ENCODE measurements at places on chromosomes 12 and 14.

DNA sequence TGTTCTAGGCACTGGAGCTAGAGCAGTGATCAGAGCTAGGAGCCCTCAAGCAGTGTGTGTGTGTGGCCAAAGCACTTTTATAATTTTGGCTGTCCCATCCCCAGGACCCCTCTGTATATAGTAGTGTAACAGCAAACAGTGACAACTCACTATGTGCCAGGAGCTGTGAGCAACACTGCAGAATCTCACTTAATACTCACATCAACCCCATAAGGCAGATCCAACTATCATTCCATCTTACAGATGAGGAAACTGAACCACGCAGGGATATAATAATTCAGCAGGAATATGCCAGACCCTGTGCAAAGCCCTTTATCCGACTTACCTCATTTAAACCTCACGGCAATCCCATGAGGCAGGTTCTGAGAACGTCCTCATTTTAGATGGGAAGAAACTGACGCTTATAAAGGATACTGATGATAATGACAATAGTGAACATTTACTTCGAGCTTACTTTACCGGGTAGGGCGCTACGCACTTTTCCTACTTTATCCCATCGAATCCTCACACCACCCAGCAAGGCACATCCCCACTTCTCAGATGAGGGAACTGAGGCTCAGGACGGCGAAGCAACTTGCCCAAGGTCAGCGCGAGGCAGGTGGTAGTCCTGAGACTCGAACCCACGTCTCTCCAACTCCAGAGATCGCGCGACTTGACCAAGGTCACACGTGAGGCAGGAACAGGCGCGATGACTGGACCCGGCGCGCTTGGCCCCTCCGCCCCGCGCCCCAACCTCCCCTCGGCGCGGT, 687 bp downstream of the RAB35 start:
- peak; percentile 78 for DNase-seq

DNA sequence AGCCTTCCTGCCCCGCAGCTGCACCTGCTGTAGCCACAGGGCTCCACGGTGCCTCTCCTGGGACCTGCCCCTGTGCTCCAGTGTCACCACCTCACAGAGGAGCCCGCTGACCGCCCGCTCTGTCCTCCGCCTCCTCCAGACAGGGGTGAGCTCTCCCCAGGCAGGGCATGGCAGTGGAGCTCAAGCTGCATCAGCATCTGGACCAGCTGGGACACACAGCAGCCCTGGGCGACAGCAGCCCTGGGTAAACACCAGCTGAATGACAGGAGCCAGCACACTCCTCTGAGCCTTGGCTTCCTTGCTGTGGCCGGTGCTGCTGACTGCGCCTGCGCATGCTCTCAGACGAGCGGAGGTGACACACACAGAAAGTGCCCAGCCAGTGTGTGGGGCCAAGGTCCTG, 22.0 kb downstream of the CHGA start:
- DNase-seq: no peak

GRCh38 chr12:271161-271560, 8.5 kb upstream of the SLC6A13 start:
- DNase-seq: no peak

DNA sequence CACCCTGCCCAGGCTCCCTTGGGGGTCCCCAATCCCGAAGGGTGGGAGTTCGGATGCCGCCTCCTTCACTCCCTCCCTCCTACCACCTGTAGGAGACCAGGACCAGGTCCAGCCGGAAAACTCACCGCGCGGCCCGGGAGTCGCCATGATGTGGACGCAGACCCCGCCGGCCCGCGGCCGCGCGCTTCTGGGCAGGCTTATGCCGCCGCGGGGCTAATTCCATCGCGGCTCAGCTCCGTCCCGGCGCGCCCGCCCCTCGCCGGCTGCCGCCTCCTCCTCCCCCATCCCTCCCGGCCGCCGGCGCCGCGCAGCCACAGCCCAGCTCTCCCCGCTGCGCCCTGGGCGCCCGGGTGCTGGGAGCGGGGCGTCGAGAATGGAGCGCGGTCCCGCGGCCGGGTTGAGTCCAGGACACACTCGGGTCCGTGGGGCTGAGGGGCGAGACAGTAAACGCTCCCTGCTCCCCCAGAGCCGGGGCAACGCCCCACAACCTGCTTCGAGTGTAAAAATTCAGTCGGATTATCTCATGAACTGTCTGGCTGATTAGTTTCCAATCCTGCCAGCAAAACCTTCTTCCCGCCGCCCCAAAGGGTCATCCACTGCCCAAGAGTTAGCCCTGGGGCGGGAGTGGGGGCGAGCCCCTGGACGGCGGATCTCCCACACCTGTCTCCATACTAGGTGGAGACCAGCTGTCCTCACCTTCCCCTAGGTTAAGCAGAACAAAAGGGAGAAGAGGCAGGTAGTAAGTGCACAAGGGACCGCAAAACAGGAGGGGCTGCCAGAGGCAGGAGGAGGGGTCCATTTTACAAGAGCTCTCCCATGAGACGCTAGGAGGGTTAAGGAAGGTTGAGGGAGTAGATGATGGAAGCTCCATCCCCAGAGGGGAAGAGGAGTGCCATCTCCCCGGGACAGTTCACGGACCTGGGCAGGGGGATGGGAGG, at the start of gene ANO2:
Gene ANO2 (minus strand): TSS at position 189 of the 938 bp plus-strand sequence. CDS start 42 bp downstream, at position 147.
- DNase-seq: no peak

DNA sequence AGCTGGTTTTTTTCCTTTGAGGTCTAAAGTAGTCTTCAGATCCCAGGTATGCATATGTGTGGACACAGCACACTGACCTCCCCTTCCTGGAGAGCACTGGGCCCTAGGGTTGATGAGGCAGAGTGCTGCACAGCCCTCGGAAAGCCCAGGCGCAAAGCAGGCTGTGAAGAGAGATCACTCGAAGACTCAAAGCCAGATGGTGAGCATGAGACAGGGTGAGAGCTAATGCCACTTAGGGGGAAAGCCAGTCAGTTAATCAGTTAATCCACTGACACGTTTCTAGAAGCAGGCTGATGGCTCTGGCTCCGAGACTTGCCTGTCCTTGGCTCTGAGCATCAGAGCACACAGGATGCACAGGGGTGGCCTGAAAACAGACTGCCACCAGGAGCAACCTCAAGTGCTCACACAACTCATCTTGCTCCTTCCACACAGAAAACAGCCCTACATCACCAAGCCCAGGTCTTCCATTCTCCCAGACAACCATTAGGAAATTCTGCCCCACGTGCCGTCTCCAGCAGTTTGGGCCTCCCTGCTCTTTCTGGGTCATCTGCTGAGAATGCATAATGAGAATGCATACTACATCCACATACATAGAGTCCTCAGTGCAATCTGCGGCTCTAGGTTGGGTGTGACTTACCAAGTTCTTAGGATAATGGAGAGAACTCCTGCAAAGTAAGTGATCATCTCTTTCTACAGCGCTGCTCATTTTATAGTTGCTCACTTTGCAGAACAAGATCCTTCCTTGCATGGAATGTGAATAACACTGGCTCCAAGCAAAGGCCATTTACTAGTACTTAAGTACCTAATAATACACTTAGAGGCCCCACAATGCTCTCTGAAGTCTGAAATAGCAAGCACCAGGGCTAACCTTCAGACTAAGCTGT, 12.0 kb downstream of the AQP6 start:
- no peak for DNase-seq

DNA sequence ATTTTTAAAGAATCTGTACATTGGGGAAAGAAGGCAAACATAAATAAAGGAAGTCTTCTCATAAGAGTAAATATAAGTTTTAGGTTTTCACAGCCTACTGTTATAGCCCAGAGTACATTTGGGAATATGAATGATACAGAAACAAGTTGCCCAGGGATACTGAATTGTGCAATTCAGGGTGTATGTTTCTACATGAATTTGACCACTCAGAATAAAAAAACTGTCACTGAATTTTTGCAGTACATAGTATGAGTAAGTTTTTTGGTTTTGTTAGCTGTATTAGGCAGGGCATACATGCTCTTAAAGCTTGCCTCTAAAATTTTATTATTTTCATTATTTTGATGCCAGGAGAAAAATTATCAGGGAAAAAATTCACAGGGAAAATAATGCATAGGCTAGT, 6.6 kb upstream of the PCNX4 start:
- no peak for DNase-seq

- no peak for DNase-seq
Observed at GRCh38 chr14:90695997-90696660, 120.1 kb downstream of the TTC7B start.

DNA sequence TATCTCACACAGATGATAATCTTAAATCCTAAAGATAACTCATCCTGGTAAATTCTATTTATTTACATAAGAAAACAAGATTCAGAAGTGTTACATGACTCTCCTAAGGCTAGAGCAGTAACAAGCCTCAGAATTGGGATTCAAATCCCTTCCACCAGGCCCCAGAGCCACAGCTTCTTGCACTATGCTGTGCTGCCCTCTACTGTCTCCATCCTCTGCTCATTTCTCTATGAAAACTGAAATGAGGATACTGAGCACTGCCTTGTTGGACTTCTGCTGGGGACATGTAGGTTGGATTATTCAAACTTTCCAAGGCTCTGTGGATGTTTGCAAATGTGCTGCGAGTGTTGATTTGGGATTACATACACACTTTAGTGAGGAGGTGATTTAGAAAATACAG, 23.5 kb upstream of the C12orf50 start:
- peak; percentile 59 for DNase-seq

GRCh38 chr12:81080431-81080983, 2.6 kb downstream of the ACSS3 start:
- no peak for DNase-seq

- DNase-seq: peak; percentile 95
Observed at GRCh38 chr14:70237710-70238109, 49.0 kb upstream of the SLC8A3 start.

- DNase-seq: peak; percentile 63
Observed at GRCh38 chr12:55060470-55060869, 40.7 kb downstream of the NEUROD4 start.

GRCh38 chr12:79371226-79371625, 319.5 kb downstream of the PAWR start:
- DNase-seq: no peak

DNA sequence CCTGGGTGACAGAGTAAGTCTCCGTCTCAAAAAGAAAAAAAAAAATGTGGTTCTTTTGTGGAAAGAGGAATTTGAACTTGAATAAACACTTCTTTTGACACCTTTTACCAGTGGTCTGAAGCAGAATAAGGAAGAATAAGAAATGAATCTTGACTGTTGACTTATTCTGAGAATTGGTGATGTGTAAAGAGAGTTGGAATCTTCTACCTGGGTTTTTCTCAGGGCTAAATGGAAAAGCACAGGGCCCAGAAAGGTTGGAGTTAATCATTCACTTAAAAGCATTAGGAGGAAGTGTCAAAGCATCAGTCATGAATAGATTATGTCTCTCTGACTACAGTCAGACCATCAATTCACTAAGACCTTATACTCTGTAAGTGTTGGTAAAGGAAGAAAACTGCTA, 13.9 kb downstream of the PNMA1 start:
- no peak for DNase-seq

- no peak for DNase-seq
Observed at GRCh38 chr12:62516927-62517326, 50.3 kb downstream of the MON2 start.

GRCh38 chr14:51283402-51284085, 43.5 kb downstream of the TMX1 start:
- peak; percentile 29 for DNase-seq

DNA sequence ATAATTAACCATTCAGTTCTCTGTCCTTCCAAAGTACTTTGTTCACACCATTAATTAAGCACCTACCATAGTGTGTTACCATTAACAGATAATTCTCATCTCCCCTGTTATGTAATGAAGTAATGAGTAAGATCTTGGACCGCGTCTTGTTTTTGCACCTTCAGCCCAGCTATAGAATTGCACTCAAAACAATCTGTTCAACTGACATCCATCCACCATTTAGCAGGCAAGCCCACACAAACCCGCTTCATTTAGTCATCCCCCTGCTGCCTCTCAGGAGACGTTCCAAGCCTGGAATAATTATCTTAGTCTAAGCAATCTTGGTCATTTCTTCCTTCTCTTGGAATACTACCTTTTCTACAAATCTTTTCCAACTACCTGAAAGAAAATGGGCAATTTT, 74.4 kb downstream of the DUSP16 start:
- DNase-seq: no peak

DNA sequence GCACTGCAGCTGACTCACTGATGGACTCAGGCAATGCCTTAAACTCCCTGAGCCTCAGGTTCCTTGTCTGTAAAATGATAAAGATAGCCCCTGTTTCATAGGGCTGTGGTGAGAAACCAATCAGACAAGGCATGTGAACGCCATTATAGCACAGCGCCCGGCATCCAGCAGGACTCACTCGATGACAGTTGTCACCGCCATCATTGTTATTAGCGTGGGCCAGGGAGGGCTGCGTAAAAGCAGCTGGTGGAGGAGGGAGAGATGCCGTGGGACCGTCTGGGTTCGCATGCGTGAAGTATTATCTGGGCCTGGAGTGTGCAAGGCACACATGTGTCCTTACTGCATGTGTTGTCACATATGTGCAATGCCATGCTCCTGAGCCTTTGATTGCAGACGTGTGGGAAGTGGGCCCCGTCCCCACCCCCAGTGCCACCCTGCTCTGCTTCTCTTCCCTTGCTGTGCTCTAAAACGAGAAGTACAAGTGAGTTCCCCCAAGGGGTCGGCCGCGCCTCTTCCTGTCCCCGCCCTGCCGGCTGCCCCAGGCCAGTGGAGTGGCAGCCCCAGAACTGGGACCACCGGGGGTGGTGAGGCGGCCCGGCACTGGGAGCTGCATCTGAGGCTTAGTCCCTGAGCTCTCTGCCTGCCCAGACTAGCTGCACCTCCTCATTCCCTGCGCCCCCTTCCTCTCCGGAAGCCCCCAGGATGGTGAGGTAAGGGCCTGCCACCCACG, at the start of gene PTPN6:
Gene PTPN6 (plus strand): TSS at position 546 of the 730 bp plus-strand sequence. CDS start 157 bp downstream, at position 703.
- DNase-seq: no peak

GRCh38 chr14:31935391-31935790, 141.7 kb upstream of the ARHGAP5 start:
- peak; percentile 13 for DNase-seq

DNA sequence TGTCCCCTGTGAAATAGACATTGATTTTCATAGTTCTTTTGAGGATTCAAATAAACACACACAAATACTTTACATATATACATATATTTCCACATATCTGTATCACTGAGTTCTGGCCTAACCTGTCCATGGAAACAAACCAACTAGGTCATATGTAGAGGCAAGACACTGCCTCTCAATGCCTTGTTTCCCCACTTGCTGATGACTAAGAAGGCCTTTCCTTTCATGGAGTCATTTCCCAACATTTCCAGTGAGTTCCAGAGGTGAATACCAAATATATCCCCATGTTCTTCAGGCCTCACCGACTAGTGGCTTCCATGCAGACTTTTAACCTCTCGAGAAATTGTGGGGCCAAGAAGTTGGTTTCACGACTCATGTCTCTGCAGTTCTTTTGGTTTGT, 120.8 kb downstream of the DNAI7 start:
- no peak for DNase-seq

DNA sequence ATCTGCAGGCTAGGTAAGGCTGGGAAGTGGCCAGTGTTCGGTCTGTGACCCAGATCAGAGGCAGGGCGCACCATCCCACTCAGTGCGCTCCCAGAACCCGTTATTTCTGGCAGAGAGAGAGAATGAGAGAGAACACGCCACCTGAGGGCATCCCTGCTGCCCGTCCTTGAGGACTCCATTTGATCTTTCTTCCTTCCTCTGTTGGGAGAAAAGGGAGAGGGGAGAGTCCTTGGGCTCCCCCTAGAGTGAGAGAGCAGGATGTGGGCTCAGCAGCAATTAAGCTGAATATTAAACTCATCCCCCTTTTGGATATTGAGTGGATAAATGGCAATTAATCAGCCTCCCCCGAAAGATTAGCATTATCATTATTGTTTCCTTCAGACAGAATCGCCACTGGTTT, 70.6 kb downstream of the IFT43 start:
- peak; percentile 7 for DNase-seq

Data from erythroblast (primary cell).